ENCODE measurements at places on chromosomes 1 and 21. TPM values are rescaled to one million over a fixed set of nuclear protein-coding genes. Genes with fewer than 3 reads are reported as not detected.

The FALEC gene
- total RNA-seq: not detected

The MAB21L3 gene
- not detected for total RNA-seq

The KCNN3 gene
- 0.25 TPM for total RNA-seq

The NUDT4B gene
- not detected for total RNA-seq

The SPRR2F gene
- not detected for total RNA-seq

The FAM177B gene
- not detected for total RNA-seq

The NCAM2 gene
- total RNA-seq: not detected

DNA sequence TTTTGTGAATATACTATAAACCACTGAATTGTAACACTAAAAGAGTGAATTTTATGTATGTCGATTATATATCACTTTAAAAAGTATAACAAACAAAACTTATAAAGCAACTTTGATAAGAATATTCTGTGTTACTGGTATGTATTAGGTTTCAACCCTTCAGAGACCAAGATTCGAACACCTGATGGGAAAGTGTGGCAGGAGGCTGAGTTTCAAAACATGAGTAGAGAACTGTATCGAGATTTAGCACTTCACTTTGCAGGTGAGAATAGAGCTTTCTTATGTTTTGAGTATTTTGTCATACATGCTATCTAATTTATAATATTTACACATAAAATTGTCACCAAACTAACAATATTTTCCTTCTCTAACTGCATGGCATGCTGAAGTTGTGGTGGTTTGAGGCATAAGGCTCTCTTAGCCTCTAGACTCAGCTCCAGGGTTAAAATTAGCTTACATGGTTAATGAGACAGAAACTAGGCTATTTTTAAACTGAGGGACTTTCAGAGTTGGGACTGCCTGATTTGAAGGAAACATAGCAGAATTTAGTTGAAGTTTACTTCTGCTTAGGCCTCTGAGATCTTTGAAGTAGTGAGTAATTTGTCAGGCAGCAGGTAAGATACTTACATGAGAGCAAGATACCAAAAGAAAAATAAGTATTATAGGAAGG, 48.6 kb downstream of the CEP350 start:
- no peak overlapping the region for H3K4me3 ChIP-seq
- H3K4me1 ChIP-seq: peaks cover 6% of the 10 kb centered on the region
- H3K27ac ChIP-seq: peak overlapping the region; percentile 26
- DNase-seq: no peak

- no peak overlapping the region for H3K4me3 ChIP-seq
- no peak for DNase-seq
- H3K27ac ChIP-seq: no peak overlapping the region
- H3K27me3 ChIP-seq: peaks cover 7% of the 10 kb centered on the region
- H3K4me1 ChIP-seq: no peaks in the 10 kb centered on the region
Observed at GRCh38 chr1:194366705-194367104, 1180.3 kb upstream of the B3GALT2 start.

DNA sequence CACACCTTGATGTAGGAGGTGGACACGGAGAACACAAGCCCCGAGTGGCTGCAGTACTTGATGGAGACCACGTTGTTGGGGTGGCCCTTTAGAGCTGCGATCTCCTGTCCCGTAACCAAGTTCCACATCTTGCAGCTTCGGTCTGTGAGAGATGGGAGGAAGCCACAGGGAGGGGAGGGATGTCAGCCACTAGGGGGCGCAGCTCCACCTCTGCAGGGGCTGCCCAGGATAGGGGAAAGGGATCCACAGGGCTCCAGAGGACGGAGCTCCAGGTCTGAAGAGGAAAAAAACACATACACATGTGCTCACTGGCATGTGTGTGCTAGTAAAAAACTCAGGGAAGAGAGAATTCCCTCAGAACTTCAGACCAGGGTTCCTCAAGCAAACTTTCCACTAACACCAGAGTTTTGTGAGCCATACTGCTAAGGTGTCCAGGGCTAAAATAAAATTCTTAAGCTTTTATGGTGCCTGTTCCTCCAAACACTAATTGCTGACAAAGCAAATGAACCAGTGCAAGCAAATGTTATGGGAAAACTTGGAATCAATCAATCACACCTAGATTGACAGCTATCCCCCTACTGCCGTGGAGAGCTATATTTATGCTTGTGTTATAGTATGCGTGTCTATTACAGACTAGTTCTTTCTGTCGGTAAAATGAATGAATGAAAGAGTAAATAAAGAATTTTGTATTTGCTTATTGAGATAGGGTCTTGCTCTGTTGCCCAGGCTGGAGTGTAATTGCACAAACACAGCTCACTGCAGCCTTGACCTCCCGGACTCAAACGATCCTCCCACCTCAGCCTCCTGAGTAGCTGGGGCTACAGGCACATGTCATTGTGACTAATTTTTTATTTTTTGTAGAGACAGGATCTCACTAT, 43.7 kb downstream of the KIF21B start:
- no peaks in the 10 kb centered on the region for H3K27me3 ChIP-seq
- DNase-seq: peak; percentile 83
- no peaks in the 10 kb centered on the region for H3K4me1 ChIP-seq
- peaks cover 39% of the 10 kb centered on the region for H3K36me3 ChIP-seq

GRCh38 chr1:182608845-182609610, 4.8 kb upstream of the RGS16 start:
- no peaks in the 10 kb centered on the region for H3K36me3 ChIP-seq
- H3K27me3 ChIP-seq: peaks cover 5% of the 10 kb centered on the region
- no peak overlapping the region for H3K4me3 ChIP-seq
- DNase-seq: no peak
- H3K4me1 ChIP-seq: peaks cover 50% of the 10 kb centered on the region
- no peak overlapping the region for H3K27ac ChIP-seq

DNA sequence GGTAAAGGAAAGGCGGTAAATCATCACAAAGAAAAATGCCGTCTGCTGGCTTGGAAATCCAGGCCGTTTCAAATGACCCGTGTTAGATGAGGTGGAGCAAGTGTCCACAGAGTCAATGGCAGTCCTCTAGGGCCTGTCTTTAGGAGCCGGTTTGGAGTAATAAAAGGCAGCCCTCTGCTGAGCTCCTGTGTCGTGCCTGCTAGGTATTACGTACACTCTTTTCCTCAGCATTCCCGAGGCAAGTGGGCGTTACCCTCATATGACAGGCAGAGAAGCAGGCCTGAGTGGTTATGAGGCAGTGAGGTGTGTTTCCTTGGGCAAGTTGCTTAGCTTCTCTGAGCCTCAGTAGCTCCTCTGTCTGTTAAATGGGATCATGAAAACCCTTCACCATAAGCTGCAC, 7.7 kb downstream of the NENF start:
- H3K27ac ChIP-seq: no peak overlapping the region
- no peak overlapping the region for H3K4me3 ChIP-seq
- peaks cover 3% of the 10 kb centered on the region for H3K36me3 ChIP-seq
- no peak for DNase-seq
- H3K4me1 ChIP-seq: peaks cover 12% of the 10 kb centered on the region
- no peaks in the 10 kb centered on the region for H3K27me3 ChIP-seq

- no peak overlapping the region for H3K27ac ChIP-seq
- no peaks in the 10 kb centered on the region for H3K4me1 ChIP-seq
- no peaks in the 10 kb centered on the region for H3K36me3 ChIP-seq
- no peak for DNase-seq
- no peak overlapping the region for H3K4me3 ChIP-seq
Observed at GRCh38 chr1:209590405-209590804, 6.9 kb downstream of the CAMK1G start.

GRCh38 chr1:155002464-155003226, at the start of gene ZBTB7B:
TSS of gene ZBTB7B (plus strand) at chr1:155002802. CDS start at chr1:155014661, 11,859 bp downstream.
- peaks cover 13% of the 10 kb centered on the region for H3K36me3 ChIP-seq
- no peaks in the 10 kb centered on the region for H3K27me3 ChIP-seq
- peak within 1 kb of the TSS; percentile 91 for H3K4me3 ChIP-seq
- peaks cover 53% of the 10 kb centered on the region for H3K4me1 ChIP-seq
- no peak for DNase-seq
- peak within 1 kb of the TSS; percentile 100 for H3K27ac ChIP-seq

DNA sequence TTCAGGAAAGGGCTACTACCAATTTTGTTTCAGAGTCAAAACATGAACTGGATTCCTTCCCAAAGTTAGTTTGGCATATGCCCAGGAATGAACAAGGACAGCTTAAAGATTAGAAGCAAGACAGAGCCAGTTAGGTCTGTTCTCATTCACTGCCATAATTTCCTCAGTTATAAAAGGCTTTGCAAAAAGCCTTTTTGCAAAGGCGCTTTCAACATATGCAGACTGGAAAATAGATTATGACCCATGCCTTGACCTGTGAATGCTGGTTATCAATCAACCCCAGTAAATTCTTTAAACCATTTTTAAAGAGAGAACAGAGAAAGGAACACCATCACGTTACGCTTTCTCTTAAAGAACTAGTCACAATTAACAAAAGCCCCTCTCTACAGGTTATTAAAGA, 1.7 kb upstream of the FRRS1 start:
- peaks cover 5% of the 10 kb centered on the region for H3K27me3 ChIP-seq
- no peak overlapping the region for H3K27ac ChIP-seq
- no peaks in the 10 kb centered on the region for H3K36me3 ChIP-seq
- H3K4me1 ChIP-seq: peaks cover 4% of the 10 kb centered on the region

DNA sequence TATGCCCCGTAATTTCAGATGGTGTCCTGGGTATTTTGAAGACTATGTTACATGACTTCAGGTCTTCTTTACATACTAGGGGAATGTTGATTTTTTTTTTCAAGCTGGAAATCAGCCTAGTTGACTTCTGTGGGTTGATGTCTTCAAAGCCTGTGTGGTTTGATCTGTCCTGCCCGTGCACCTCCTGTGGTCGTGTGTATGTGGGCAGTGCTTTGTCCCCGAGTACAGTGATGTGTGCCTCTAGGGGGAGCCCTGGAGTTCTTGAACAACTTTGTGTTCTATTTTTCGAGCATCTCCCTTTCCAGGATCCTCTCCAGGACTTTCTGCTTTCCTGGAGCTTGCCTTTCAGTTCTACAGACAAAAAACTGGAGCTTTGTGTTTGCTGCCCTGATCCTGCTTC, 28.9 kb downstream of the OBSCN start:
- H3K27ac ChIP-seq: no peak overlapping the region
- H3K4me1 ChIP-seq: no peaks in the 10 kb centered on the region
- H3K4me3 ChIP-seq: no peak overlapping the region
- DNase-seq: peak; percentile 48

DNA sequence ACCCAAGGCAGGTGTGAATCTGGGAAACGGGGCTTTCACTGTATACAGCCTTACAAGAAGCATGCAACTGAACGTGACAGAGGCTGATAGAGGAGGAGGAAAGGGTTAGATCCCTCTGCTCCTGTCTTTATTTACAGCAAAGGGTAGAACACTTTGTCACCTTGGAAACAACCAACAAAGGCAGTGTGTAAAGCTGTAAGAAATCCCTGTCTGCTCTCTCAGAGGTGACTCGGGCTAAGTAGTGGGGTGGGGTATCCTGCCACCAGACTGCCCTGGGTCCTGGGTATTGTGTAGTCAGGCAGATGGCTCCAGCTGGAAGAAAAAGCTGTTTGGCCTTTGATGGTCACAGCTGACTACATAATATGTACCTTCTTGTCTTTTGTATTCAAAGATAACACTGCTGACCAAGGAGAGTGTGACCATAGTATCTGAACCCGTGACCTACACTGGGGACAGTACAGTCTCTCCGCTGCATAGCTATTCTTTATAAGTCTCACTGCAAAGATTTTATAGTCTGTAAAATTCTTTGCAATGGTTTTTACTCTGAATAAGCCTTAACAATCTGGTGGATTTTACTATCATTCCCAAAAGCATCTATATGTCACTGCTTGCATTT, 22.1 kb upstream of the POU2F1 start:
- H3K4me1 ChIP-seq: no peaks in the 10 kb centered on the region
- no peak overlapping the region for H3K27ac ChIP-seq
- no peaks in the 10 kb centered on the region for H3K27me3 ChIP-seq
- no peak overlapping the region for H3K4me3 ChIP-seq

- H3K4me3 ChIP-seq: no peak overlapping the region
- H3K4me1 ChIP-seq: peaks cover 22% of the 10 kb centered on the region
- no peak overlapping the region for H3K27ac ChIP-seq
- H3K36me3 ChIP-seq: no peaks in the 10 kb centered on the region
- no peak for DNase-seq
Observed at GRCh38 chr1:16906873-16907272, 11.1 kb downstream of the RNU1-2 start.

GRCh38 chr1:26853156-26853555, 9.8 kb upstream of the SFN start:
- no peak overlapping the region for H3K4me3 ChIP-seq
- H3K27me3 ChIP-seq: no peaks in the 10 kb centered on the region
- H3K27ac ChIP-seq: no peak overlapping the region

GRCh38 chr1:31111290-31111951, 45.9 kb upstream of the PUM1 start:
- H3K36me3 ChIP-seq: no peaks in the 10 kb centered on the region
- peaks cover 6% of the 10 kb centered on the region for H3K27me3 ChIP-seq
- H3K27ac ChIP-seq: no peak overlapping the region
- H3K4me3 ChIP-seq: no peak overlapping the region

DNA sequence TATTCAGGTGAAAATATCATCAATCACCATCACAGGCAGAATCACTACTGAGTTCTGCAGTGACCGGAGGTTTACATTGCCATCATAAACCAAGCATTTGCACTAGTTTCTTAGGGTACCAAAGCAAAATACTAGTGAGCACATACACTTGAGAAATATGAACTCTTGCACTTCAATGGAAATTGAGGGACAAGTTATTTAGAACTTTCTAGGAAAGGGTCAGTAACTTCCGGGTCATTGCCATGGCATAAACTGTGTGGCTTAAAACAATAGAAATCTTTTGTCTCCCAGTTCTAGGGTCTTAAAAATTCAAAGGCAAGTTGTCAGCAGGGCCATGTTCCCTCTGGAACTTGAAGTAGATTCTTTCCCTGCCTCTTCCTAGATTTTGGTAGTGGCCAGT, 197.5 kb downstream of the ZC3H11B start:
- H3K4me1 ChIP-seq: no peaks in the 10 kb centered on the region
- DNase-seq: no peak
- no peaks in the 10 kb centered on the region for H3K27me3 ChIP-seq
- no peak overlapping the region for H3K4me3 ChIP-seq

DNA sequence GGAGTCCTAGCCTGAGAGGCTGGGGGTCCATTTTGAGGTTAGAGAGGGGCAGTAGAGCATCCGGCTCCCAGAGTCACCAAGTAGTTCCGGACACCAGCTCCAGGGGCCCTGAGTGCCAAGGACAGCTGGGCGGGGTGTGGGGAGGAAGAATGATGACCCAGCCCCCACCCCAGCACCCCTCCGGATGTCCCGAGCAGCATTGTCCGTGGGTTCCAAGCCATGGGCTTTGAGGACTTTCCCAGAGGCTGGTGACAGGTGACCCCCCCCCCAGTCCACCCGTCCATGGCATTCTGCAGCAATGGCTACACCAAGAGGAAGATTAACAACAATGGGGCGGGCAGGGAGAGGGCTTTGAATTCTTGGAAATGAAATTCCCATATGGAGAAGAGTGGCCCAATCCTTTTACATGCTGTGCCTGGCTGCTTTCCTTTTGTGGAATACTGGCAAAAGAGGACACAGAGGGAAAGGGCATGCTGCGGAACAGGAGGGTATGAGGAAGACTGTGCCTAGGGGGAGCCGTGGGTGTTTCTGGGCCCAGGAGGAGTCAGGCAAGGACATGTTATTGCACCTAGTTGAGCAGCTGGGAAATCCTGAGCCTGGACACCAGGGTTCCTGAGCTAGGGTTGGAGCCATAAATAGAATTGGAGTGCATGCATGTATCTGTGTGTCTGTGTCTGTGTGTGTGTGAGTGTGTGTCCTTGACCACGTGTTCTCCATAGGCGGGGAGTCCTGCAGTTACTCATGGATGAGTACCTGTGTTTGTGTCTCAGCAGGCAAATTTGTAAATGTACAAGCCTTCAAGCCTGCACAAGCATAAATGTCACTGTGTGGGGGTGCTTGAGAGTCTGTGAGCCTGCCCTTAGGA, 956 bp downstream of the ATP1A2 start:
- no peak overlapping the region for H3K27ac ChIP-seq
- no peaks in the 10 kb centered on the region for H3K27me3 ChIP-seq
- no peaks in the 10 kb centered on the region for H3K36me3 ChIP-seq
- DNase-seq: no peak

- no peak for DNase-seq
- H3K27me3 ChIP-seq: peaks cover 50% of the 10 kb centered on the region
- H3K36me3 ChIP-seq: no peaks in the 10 kb centered on the region
- no peak overlapping the region for H3K27ac ChIP-seq
- H3K4me3 ChIP-seq: no peak overlapping the region
Observed at GRCh38 chr1:30820299-30820698, 62.7 kb upstream of the LAPTM5 start.
